ENCODE measurements at places on chromosomes 11 and 22.

- no peak for DNase-seq
These were observed 1340.1 kb downstream of the TBC1D22A start for GRCh38 chr22:48102581-48102980.

GRCh38 chr11:22859756-22860155, 518 bp downstream of the CCDC179 start:
- DNase-seq, result no peak

DNA sequence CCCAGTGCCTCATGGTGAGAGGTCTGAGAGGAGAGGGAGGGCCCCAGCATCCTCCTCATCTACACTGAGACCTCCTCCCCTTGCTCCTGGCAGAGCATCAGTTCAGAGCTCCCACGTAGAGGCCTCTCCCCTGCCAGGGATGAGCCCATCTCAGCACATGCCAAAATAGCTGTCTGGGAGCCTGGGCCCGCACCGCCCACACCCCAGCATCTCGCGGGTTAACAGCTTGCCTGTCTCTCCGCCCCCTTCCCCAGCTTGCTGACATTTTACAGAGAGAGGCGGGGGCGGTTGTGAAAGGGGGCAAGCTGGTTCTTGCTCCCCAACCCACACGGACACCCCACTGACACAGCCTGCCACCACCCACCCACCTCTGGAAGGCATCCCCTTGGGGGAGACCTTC, 6.4 kb downstream of the DGKZ start:
- peak; percentile 65 for DNase-seq

DNA sequence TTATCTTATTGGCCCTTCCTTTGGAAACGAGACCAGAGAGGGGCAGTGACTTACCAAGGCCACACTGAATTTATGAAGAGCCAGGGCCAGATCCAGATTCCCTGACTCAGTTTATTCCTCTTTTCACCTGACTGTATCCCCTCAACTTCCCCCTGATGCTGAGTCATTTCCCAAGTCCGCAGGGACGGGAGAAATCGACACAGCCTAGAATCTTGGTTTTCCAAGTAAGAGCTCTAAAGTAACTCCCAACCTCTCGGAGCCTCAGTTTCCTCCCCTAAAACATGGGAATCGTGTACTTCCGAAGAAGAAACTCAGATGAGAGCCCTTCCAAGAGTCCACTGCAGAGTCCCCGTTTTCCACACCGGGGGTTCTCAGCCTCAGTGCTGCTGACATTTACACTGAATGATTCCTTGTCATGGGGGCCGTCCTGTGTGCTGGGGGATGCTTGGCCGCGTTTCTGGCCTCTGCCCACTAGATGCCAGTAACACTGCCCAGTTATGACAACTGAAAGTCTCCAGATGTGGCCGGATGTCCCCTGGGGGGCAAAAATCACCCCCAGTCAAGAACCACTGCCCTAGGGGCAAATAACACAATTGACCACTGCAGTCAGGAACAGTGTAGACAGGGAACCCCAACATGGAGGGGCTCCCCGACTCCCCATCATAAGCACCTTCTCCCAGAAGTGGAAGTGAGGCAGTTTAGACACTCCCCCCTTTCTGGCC, 11.2 kb downstream of the MPST start:
- DNase-seq, result no peak

DNA sequence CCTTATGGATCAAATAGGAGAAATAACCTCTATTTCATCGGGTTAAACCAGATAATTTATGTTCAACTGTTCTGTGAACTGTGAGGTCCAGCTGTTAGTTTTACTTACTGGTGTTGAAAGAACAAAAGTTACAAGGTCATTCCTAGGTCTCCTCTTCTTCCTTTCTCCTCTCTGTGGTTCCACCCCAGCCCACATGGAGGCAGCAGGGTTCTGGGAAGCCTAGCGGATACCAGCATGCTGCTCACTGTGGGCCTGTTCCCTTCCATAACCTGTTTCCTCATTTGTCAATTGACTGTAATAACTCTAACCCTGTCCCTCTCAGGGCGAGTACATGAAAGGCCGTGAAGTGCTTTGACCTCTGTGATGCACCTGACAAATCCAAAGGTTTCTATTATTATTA, 27.8 kb downstream of the RELT start:
- no peak for DNase-seq

- no peak for DNase-seq
These were observed 52.8 kb downstream of the WT1 start for GRCh38 chr11:32382339-32383049.
